Prostate gland (tissue), 2 donors: ENCODE measurements at places on chromosomes 12 and 14. TPM values are rescaled to one million over a fixed set of nuclear protein-coding genes. Genes with fewer than 3 reads are reported as not detected.

GRCh38 chr14:64993266-64993930 is 6.7 kb downstream of the FNTB start:
- no peak overlapping the region for H3K27ac ChIP-seq
- peaks cover 2% of the 10 kb centered on the region for H3K4me1 ChIP-seq
- H3K27me3 ChIP-seq = no peaks in the 10 kb centered on the region
- H3K36me3 ChIP-seq = no peaks in the 10 kb centered on the region
- no peak overlapping the region for H3K4me3 ChIP-seq

GRCh38 chr12:12443431-12443878 is 86.6 kb downstream of the BORCS5 start:
- H3K27ac ChIP-seq = peak overlapping the region; percentile 82
- no peak overlapping the region for H3K4me3 ChIP-seq
- no peaks in the 10 kb centered on the region for H3K36me3 ChIP-seq
- H3K4me1 ChIP-seq = peaks cover 14% of the 10 kb centered on the region

DNA sequence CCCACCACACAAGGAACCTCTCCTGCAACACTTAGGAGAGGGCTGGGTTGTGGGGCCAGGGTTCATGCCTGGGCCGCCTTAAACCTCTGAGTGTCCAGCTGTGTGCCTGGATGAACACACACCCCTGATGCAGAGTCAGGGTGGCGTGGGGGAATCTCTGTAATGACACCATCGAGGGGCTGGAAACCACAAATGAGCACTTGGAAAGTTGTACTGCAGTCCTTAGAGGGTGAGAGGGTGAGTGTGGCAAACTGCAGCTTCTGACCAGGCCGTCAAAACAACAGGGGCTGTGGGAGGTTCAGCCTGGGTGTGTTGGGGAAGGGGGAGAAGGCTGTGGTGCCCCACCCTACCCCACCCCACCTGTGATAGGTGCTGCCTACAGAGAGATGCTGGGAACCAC is 12.4 kb upstream of the KRT5 start:
- no peak overlapping the region for H3K4me3 ChIP-seq
- no peak for DNase-seq
- H3K4me1 ChIP-seq = no peaks in the 10 kb centered on the region
- no peak overlapping the region for H3K27ac ChIP-seq

- no peaks in the 10 kb centered on the region for H3K4me1 ChIP-seq
- DNase-seq = no peak
- no peaks in the 10 kb centered on the region for H3K27me3 ChIP-seq
- H3K4me3 ChIP-seq = no peak overlapping the region
Observed at GRCh38 chr12:40446385-40446784, 221.6 kb downstream of the LRRK2 start.

DNA sequence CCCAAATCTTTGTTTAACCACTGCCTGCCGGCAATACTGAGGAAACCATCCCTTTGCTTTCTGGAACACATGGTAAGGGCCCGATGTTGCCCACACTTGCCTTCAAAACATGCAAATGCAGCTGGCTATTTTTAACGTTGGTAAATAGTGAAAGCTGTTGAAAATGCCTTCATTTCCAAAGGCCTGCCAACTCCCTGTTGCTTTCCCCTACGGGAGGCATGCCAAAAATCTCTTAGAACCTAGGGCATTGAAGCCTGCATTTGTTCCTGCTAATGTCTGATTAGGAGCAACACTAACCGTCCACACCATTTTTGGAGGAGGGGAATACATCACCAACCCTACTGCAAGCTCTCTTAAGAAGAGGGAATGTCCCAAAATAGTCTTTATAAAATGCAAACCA is 152.6 kb upstream of the NOS1 start:
- no peak overlapping the region for H3K4me3 ChIP-seq
- peak; percentile 62 for DNase-seq

GRCh38 chr14:92690171-92691011 is 58.0 kb downstream of the LGMN start:
- peaks cover 2% of the 10 kb centered on the region for H3K4me1 ChIP-seq
- H3K4me3 ChIP-seq = no peak overlapping the region
- H3K36me3 ChIP-seq = no peaks in the 10 kb centered on the region
- peak; percentile 53 for DNase-seq

DNA sequence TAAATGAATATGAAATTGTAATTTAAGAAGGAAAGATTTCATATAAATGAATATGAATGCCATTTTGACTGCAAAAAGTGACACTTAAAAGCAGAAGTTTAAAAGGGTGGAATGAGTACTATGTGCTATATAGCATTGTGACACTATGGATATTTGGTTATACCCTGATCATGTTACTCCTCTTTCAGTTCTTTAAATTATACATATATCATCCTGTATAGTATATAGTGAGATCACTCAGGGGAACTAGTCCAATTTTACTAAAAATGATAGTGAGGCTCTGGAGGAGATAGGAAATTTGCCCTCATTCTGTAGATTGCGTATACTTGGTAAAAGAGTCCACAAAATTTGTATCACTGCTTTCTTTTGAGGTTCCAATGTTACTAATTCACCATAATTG is 155.7 kb upstream of the BTG1 start:
- DNase-seq = no peak
- no peaks in the 10 kb centered on the region for H3K27me3 ChIP-seq
- H3K4me3 ChIP-seq = no peak overlapping the region
- H3K27ac ChIP-seq = no peak overlapping the region

GRCh38 chr12:132292328-132293319 is 36.8 kb downstream of the GALNT9 start:
- no peaks in the 10 kb centered on the region for H3K4me1 ChIP-seq
- H3K36me3 ChIP-seq = no peaks in the 10 kb centered on the region
- H3K27me3 ChIP-seq = peaks cover 5% of the 10 kb centered on the region
- no peak overlapping the region for H3K27ac ChIP-seq

- no peaks in the 10 kb centered on the region for H3K36me3 ChIP-seq
- H3K4me3 ChIP-seq = no peak overlapping the region
- no peaks in the 10 kb centered on the region for H3K4me1 ChIP-seq
- H3K27ac ChIP-seq = no peak overlapping the region
Observed at GRCh38 chr12:86659985-86660384, 403.8 kb upstream of the MGAT4C start.

DNA sequence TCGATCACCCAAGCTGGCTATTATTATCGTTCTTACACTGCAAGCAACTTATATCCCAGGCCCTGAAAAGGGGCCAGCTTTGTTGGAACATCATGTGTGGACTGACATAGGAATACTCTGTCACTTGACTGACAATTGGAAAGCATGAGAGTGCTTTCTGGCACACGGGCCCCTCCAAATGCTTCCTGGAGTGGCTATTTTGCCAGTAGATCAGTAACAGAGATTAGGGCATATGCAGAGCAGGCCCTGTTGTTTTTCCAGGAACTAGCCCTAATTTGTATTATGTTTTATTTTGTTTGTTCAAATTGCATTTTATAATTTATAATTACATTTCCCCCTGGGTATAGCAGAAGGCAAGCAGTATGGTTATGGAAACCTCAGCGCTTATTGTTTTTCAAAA is 170.1 kb upstream of the FRMD6 start:
- H3K4me1 ChIP-seq = no peaks in the 10 kb centered on the region
- DNase-seq = no peak
- H3K27me3 ChIP-seq = no peaks in the 10 kb centered on the region
- H3K4me3 ChIP-seq = no peak overlapping the region

- H3K27me3 ChIP-seq = no peaks in the 10 kb centered on the region
- no peak for DNase-seq
- peak overlapping the region; percentile 75 for H3K4me3 ChIP-seq
- no peaks in the 10 kb centered on the region for H3K36me3 ChIP-seq
- peak overlapping the region; percentile 93 for H3K27ac ChIP-seq
- peaks cover 4% of the 10 kb centered on the region for H3K4me1 ChIP-seq
Observed at GRCh38 chr12:56267443-56268071, 815 bp downstream of the COQ10A start.

- peaks cover 4% of the 10 kb centered on the region for H3K4me1 ChIP-seq
- H3K27ac ChIP-seq = no peak overlapping the region
- H3K36me3 ChIP-seq = no peaks in the 10 kb centered on the region
Observed at GRCh38 chr14:91361233-91361811, 56.3 kb downstream of the CCDC88C start.

GRCh38 chr14:52011523-52011922 is 22.2 kb downstream of the RTRAF start:
- no peak overlapping the region for H3K4me3 ChIP-seq
- peaks cover 6% of the 10 kb centered on the region for H3K36me3 ChIP-seq
- no peaks in the 10 kb centered on the region for H3K4me1 ChIP-seq

- no peak overlapping the region for H3K27ac ChIP-seq
- no peaks in the 10 kb centered on the region for H3K36me3 ChIP-seq
- peak overlapping the region; percentile 95 for H3K4me3 ChIP-seq
- no peak for DNase-seq
- H3K27me3 ChIP-seq = no peaks in the 10 kb centered on the region
- peaks cover 14% of the 10 kb centered on the region for H3K4me1 ChIP-seq
Observed at GRCh38 chr12:120115066-120115465, 1.5 kb downstream of the RAB35 start.

- no peaks in the 10 kb centered on the region for H3K27me3 ChIP-seq
- no peak overlapping the region for H3K4me3 ChIP-seq
- no peaks in the 10 kb centered on the region for H3K36me3 ChIP-seq
- DNase-seq = no peak
- no peaks in the 10 kb centered on the region for H3K4me1 ChIP-seq
Observed at GRCh38 chr14:104001003-104001402, 58.7 kb upstream of the RD3L start.

DNA sequence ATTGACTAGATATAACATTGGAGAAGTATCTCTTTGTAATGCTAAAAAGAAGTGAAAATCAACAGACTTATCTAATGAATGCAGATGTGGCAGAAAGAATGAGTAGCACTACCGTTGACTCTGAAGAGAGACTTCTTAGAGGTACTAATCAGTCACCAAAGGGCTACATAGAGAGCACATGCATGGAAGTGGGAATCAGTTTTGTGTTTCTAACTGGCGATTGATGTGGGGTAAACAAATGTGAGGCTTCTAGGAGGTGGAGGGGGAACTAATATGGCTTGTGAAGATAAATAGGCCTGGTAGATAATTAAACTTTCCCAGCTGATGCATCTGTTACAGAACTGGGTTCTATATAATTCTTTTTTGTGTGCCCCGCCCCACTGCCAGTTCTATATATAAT is 10.5 kb downstream of the COCH start:
- no peaks in the 10 kb centered on the region for H3K27me3 ChIP-seq
- no peaks in the 10 kb centered on the region for H3K4me1 ChIP-seq
- H3K4me3 ChIP-seq = no peak overlapping the region

GRCh38 chr14:96564389-96564788 is 62.2 kb downstream of the PAPOLA start:
- no peaks in the 10 kb centered on the region for H3K36me3 ChIP-seq
- no peak overlapping the region for H3K27ac ChIP-seq
- DNase-seq = no peak
- no peaks in the 10 kb centered on the region for H3K4me1 ChIP-seq

The LMO3 gene
- total RNA-seq = 9.6 TPM

The PARPBP gene
- 3.5 TPM for total RNA-seq

The FITM1 gene
- not detected for total RNA-seq

The A2M gene
- total RNA-seq = 286 TPM

The AJUBA gene
- total RNA-seq = 27.9 TPM

The PLEKHD1 gene
- total RNA-seq = 0.27 TPM

The TMEM253 gene
- total RNA-seq = not detected

The TECPR2 gene
- 12.9 TPM for total RNA-seq
